A549 treated with dexamethasone at 1 μM for 4 hours (cell line): ENCODE measurements at places on chromosomes 4 and X. TPM values are rescaled to one million over a fixed set of nuclear protein-coding genes. Genes with fewer than 3 reads are reported as not detected.

ZNF711 gene
- total RNA-seq: 0.76 to 1.1 TPM (median 0.86 TPM) in 5 replicates

BBS12 gene
- 2.2 to 3.2 TPM (median 2.6 TPM) in 5 replicates for total RNA-seq

TMPRSS11F gene
- not detected in 5 replicates for total RNA-seq

PPM1K gene
- total RNA-seq: 0.39 to 1.0 TPM (median 0.75 TPM) in 5 replicates

SYTL5 gene
- 0.16 to 0.28 TPM (median 0.26 TPM) in 5 replicates for total RNA-seq

SMIM9 gene
- not detected in 5 replicates for total RNA-seq

ABCG2 gene
- 15.2 to 18.9 TPM (median 18.6 TPM) in 5 replicates for total RNA-seq

TRAM1L1 gene
- 0.50 to 0.69 TPM (median 0.55 TPM) in 5 replicates for total RNA-seq

SATL1 gene
- 0.02 to 0.03 TPM in 2 of 5 replicates, not detected in the others for total RNA-seq

TLR2 gene
- 0.46 to 0.99 TPM (median 0.85 TPM) in 5 replicates for total RNA-seq

DCAF16 gene
- 4.5 to 7.8 TPM (median 6.7 TPM) in 5 replicates for total RNA-seq

TFE3 gene
- total RNA-seq: 38.9 to 52.1 TPM (median 50.3 TPM) in 5 replicates

VSIG4 gene
- not detected in 5 replicates for total RNA-seq

ZNF141 gene
- total RNA-seq: 1.8 to 3.2 TPM (median 3.0 TPM) in 5 replicates

NUP62CL gene
- 13.5 to 18.5 TPM (median 16.8 TPM) in 5 replicates for total RNA-seq

PRPS1 gene
- 89.0 to 101 TPM (median 91.9 TPM) in 5 replicates for total RNA-seq

GAB1 gene
- 1.9 to 3.2 TPM (median 2.4 TPM) in 5 replicates for total RNA-seq

BTC gene
- total RNA-seq: 0.90 to 1.5 TPM (median 0.92 TPM) in 5 replicates

GIMD1 gene
- not detected in 5 replicates for total RNA-seq

GAB3 gene
- 0.41 to 1.1 TPM (median 0.90 TPM) in 5 replicates for total RNA-seq

PCSK1N gene
- total RNA-seq: 16.0 to 47.0 TPM (median 40.7 TPM) in 5 replicates

CDX4 gene
- total RNA-seq: not detected in 5 replicates
